ENCODE measurements at places on chromosomes 13 and 19. TPM values are rescaled to one million over a fixed set of nuclear protein-coding genes. Genes with fewer than 3 reads are reported as not detected.
A peak's percentile ranks its signal among the peaks of the same experiment; 100 is the strongest.

- peak; percentile 57 for DNase-seq
Measured at GRCh38 chr19:10431943-10432735, 11.8 kb downstream of the PDE4A start.

The PTPRH gene
- 0.24 TPM for total RNA-seq

- peak; percentile 19 for DNase-seq
Measured at GRCh38 chr13:113765564-113765910, 6.5 kb downstream of the TMEM255B start.

GRCh38 chr19:40377876-40378385 is 12.1 kb downstream of the HIPK4 start:
- no peak for DNase-seq

DNA sequence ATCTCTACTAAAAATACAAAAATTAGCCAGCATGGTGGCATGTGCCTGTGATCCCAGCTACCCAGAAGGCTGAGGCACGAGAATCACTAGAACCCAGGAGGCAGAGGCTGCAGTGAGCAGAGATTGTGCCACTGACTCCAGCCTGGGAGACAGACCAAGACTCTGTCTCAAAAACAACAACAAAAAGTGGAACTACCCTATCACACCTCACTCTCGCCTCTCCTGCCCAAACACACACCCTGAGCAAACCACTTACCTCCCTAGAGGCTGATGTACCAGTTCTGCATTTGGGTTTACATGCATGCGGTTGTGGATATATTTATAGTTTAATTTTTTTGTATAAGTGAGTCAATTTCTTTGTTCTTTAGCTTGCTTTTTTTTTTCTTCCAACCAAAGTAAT is 7.7 kb upstream of the PTOV1 start:
- DNase-seq: no peak

DNA sequence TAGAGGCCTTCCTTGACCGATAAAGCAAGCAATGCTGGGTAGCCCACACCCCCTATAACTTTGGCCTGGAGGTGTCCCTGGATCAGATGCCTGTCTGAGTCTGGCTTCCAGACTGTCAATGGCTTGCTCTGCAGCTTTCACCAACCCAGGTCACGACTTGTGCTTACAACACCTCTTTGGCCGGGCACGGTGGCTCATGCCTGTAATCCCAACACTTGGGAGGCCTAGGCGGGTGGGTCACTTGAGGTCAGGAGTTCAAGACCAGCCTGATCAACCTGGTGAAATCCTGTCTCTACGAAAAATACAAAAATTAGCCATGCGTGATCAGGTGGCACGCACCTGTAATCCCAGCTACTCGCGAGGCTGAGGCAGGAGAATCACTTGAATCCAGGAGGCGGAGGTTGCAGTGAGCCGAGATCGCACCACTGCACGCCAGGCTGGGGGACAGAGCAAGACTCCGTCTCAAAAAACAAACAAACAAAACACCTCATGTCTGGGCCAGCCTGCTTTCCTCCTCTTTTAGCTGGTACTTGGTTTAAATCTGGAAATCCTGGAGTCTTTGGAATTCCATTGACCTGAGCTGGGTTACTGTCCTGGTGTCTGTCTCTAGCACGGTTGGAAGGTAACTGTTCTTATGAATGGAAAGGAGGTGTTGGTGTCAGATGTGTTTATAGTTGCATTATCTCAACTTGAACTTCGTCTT is 10.3 kb upstream of the GARRE1 start:
- no peak for DNase-seq

- DNase-seq: no peak
Measured at GRCh38 chr13:75847588-75847987, 211.5 kb downstream of the LMO7 start.

GRCh38 chr13:43240278-43240677 is 216.9 kb downstream of the DNAJC15 start:
- no peak for DNase-seq

The TTYH1 gene
- 0.24 TPM for total RNA-seq

- peak; percentile 43 for DNase-seq
Measured at GRCh38 chr19:40862785-40863184, 12.5 kb upstream of the CYP2A6 start.

The AMER2 gene
- total RNA-seq: 2.4 TPM

The C19orf81 gene
- total RNA-seq: not detected
